ENCODE measurements at places on chromosomes 1 and 21. TPM values are rescaled to one million over a fixed set of nuclear protein-coding genes. Genes with fewer than 3 reads are reported as not detected.

NCDN gene
- 16.2 TPM for total RNA-seq

RPTN gene
- total RNA-seq: not detected

HAO2 gene
- 0.66 TPM for total RNA-seq

FCRL6 gene
- total RNA-seq: 0.98 TPM

LMOD1 gene
- total RNA-seq: 92.2 TPM

OR14K1 gene
- total RNA-seq: 1.0 TPM

S100B gene
- total RNA-seq: 242 TPM

RNF186 gene
- not detected for total RNA-seq

SH2D5 gene
- total RNA-seq: 0.29 TPM

AMY1A gene
- total RNA-seq: not detected

SGIP1 gene
- 3.1 TPM for total RNA-seq

SPRR2F gene
- total RNA-seq: not detected

BLACAT1 gene
- total RNA-seq: 1.5 TPM

MYCL gene
- total RNA-seq: 0.32 TPM

ANXA9 gene
- 3.6 TPM for total RNA-seq

Data from breast epithelium (tissue), 4 donors.